ENCODE measurements at places on chromosomes 12 and 14. TPM values are rescaled to one million over a fixed set of nuclear protein-coding genes. Genes with fewer than 3 reads are reported as not detected.
A peak's percentile ranks its signal among the peaks of the same experiment; 100 is the strongest.

The KRT6A gene
- not detected for total RNA-seq

The ART4 gene
- not detected for total RNA-seq

The KRT83 gene
- total RNA-seq, result not detected

The RNASE7 gene
- not detected for total RNA-seq

The CMA1 gene
- total RNA-seq, result not detected

The FOXN4 gene
- total RNA-seq, result under 0.01 TPM

GRCh38 chr12:25119020-25119419 is 75.9 kb downstream of the DNAI7 start:
- no peak for DNase-seq

DNA sequence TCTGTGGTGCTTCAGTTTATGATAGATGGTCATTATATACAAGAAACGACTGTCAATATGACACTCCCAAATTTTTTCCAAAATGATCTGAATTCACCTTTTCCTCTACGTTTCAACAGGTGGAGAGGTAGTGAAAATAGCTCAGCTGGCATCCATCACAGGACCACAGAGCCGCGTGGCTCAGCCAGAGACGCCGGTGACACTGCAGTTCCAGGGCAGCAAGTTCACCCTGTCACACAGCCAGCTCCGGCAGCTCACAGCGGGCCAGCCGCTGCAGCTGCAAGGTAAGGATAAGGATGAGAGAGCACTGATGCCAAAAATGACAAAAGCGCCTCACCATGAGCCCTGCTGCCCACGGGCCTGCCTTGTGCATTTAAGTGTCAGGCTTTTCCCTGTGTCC is 73.9 kb downstream of the EP400 start:
- DNase-seq, result no peak

- no peak for DNase-seq
Observed at GRCh38 chr12:114974826-114975639, 291.1 kb upstream of the TBX3 start.

- DNase-seq, result no peak
Observed at GRCh38 chr12:48933664-48934311, 8.5 kb upstream of the FKBP11 start.

GRCh38 chr12:22268406-22268805 is 66.1 kb downstream of the ST8SIA1 start:
- DNase-seq, result no peak

GRCh38 chr12:98578821-98579220 is 14.7 kb upstream of the SLC25A3 start:
- DNase-seq, result no peak

DNA sequence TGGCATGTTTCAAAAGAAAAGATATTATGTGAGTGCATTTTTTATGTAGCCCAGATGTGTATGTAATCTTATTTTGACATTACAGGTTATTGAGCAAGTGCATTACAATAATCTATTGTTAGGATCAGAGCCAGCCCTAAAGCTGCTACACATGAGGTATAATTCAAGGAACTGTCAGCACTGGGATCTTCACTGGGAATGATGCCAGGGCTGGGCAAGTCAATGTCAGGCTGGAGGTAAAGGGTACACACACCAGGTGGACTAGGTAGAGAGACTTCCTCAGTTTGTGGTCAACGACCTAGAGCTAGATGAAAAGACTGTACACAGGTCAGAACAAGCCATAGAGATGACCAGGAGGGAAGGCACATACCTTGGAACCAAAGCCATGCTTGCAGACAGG is 15.4 kb downstream of the TRIM9 start:
- no peak for DNase-seq

GRCh38 chr12:3150931-3151835 is 74.0 kb downstream of the TSPAN9 start:
- no peak for DNase-seq

DNA sequence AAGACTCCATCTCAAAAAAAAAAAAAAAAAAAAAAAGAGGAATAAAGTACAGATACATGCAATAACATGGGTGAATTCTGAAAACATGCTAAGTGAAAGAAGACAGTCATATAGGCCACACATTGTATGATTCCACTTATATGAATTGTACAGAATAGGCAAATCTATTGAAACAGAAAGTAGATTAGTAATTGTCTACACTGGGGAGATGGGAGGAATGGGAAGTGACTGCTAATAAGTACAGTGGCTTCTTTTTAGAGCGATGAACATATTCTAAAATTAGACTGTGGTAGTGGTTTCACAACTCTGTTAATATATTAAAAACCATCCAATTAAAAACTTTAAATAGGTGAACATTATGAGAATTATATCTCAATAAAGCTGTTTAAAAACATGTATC is 74.4 kb downstream of the ANKS1B start:
- DNase-seq, result no peak

GRCh38 chr12:54824402-54824801 is 29.9 kb upstream of the MUCL1 start:
- DNase-seq, result no peak

DNA sequence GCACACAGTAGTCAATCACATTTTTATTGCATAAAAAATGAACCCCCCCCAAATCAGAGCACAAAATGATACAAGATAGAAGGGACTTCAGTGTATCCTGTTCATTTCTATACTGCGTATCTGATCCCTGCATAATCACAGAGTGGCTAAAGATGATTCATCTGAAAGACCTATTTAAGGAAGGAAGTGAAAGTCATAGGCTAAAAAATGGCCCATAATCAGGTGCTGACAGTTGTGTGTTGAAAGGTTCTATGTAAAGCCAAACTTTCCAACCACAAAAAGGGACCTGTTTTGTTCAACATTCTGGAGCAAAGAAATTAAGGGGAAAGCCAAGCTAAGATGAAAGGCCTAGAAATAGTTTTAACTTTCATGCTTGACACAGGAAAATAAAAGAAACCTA is 147.8 kb upstream of the ATP2B1 start:
- DNase-seq, result no peak

- peak; percentile 72 for DNase-seq
Observed at GRCh38 chr14:21098076-21098891, at the start of gene ZNF219. Gene ZNF219 (minus strand): TSS chr14:21098655. CDS start chr14:21093591, 5,064 bp downstream.

GRCh38 chr14:49992448-49992847 is 99.6 kb downstream of the ARF6 start:
- no peak for DNase-seq

- no peak for DNase-seq
Observed at GRCh38 chr12:38175538-38175937, 141.0 kb upstream of the ALG10B start.

DNA sequence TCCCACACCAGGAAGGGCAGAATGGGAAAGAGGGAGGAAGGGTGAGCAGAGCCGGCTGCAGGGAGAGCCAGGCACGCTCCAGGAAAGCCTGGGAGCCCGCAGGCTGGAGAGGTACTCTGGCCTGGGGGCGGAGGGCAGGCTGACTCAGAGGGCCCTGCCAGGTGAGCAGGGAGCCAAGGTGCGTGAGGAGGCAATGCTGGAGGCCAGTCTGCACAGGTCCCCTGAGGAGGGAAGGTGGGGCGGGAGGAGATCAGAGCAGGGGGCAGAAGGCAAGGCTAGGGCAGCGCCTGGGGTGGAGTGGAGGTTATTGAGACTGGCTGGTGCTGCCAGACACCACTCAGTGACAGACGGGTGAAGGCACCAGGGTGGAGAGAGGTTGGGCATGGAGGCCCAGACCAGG is 385.0 kb downstream of the BCL11B start:
- no peak for DNase-seq

DNA sequence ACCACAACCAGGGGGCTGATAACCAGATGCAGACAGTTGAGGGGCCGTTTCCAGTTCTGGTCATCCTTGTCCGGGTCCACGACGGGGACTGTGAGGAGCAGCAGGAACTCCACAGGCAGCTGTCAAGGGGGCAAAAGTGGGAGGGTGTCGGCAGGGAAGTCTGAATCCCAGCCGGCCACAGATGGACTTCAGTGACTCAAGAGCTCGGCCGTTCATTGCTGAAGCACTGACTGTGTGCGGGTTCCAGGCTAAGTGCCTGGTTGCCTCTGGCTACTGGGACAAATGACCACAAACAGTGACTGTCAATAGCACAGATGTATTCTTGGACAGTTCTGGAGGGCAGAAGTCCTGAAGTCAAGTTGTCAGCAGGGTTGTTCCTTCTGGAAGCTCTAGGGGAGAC is 19.6 kb downstream of the SLC8B1 start:
- DNase-seq, result no peak

DNA sequence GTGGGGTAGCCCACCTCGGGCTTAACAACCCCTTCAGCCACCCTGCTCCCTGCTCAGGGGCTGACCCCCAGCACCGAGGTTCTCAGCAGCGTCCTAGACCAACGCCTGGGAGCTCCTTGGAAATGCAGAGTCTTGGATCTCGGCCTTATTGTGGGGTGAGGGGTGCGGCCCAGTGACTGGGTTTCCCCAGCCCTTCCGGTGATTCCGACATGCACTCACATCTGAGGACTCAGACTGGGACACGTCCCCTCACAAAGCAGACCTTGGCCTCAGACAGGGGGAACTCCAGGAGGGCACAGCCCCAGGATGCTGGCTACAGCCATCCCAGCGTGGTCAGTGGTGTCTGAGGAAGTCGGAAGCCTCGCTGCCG is 117.7 kb downstream of the RFLNA start:
- no peak for DNase-seq

DNA sequence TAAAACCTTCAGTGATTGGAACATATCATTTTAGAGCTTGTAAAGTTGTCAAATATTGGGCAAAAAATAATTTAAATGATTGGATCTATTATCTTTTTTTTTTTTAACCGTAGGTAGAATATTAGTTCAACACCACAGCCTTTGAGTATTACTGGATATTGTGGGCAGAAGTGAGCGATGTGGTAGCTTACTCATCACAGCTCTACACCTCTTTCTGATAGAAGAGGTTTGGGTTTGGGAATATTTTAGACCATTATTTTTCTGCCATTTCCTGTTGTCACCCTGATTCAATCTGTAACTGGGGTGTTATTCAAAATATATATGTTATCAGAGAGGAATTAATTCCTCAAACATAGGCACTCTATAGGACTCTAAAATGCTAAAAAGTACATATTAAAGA is 34.8 kb upstream of the SLC38A2 start:
- DNase-seq, result no peak

DNA sequence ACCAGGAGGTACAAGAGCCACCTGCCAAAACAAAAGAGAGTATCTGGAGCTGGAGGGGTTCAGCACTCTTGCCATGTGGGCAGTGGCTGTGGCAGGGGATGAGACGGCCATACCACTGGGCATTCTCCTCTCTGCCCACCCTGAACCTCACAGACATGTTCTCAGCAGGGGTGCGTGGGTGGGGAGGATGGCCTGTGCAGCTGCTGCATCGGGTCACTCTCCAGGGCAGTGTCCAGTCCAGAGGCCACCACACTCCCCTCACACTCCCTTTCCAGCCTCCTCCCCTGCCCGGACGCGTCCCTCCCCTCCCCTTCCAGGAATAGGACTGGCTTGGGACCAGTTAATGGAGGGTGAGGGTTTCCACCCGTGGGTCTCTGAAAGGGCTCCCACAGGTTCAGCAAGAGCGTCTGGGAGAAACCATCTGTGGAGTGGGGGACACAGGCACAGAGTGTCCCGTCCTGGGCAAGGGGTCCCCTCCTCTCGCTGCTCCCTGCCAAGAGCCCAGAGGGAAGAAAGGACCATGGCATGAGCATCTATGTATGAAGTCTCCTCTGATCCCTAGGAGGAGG is 501 bp downstream of the C1R start:
- no peak for DNase-seq

GRCh38 chr12:65602610-65603295 is 221.5 kb upstream of the HMGA2 start:
- DNase-seq, result peak; percentile 12

DNA sequence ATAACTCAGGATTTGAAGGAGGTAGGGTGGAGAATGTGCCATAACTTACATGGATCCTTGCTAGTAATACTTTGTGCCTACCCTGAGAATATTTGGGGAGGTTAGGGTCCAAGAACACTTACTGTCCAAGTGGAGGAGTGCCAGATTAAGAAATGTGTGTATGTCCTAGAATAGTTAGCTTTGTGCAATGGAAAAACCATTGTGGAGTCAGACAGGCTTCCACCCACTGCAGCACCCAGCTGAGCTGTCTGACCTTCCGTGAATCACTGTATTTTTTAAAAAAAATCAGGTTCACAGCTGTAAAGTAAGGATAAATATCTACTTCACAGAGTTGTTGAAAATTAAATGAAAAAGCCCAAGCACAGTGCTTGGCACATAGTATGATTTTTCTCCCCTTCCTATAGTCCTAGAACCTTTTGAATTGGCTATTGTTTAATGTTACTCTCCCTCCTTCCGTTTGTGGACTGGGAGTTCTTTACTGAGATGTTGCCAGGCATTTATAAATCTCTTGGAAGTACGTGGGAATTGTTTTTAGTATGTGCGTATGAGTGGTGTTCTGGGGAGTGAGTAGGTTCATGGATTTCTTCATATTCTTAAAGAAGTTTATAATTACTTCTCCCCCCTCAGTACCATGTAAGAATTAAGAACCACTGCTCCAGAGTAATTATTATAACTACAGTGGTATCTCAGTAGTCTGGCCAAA is 9.2 kb downstream of the RAB21 start:
- no peak for DNase-seq

DNA sequence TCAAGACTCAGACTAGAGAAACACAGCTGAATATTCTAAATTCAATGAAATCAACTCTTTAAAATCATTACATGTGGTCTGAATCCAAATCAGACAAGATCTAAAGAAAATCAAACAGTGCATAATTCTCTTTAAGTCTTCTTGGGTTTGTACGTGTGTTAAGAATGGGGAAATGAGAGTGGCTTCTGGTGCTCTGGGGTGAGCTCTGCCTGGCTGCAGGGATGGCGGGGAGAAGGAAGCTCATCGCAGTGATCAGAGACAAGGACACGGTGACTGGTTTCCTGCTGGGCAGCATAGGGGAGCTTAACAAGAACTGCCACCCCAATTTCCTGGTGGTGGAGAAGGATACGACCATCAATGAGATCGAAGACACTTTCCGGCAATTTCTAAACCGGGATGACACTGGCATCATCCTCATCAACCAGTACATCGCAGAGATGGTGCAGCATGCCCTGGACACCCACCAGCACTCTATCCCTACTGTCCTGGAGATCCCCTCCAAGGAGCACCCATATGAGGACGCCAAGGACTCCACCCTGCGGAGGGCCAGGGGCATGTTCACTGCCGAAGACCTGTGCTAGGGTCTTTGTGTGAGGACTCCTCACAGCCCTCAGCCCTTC is 20.9 kb downstream of the SENP1 start:
- DNase-seq, result no peak

DNA sequence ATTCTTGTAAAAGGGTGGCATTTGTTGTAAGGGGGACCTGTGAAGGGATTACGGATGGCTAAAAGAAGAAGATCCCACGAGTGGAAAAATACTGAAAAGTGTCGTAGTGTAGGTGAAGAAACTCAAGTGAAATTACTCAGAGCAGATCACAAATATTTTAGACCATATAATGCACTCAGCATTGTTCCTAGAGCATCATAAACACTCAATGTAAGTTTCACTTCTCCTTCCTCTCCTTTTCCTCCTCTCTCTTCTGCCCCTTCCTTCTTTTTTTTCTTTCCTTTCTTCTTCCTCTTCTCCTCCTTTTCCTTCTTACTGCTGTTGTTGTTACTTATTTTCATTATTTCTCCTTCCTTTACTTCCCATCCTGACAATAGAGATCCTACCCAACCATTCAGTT is 445.6 kb downstream of the ADAMTS20 start:
- DNase-seq, result no peak
